ENCODE measurements at places on chromosomes 12 and 14. TPM values are rescaled to one million over a fixed set of nuclear protein-coding genes. Genes with fewer than 3 reads are reported as not detected.

HSPA2 gene
- polyA plus RNA-seq = 27.3 TPM

DDHD1 gene
- 10.2 TPM for polyA plus RNA-seq

EFS gene
- 19.0 TPM for polyA plus RNA-seq

A2M gene
- polyA plus RNA-seq = 74.4 TPM

MGST1 gene
- polyA plus RNA-seq = 118 TPM

MYO1H gene
- 1.0 TPM for polyA plus RNA-seq

HCAR3 gene
- 0.82 TPM for polyA plus RNA-seq

MAP4K5 gene
- polyA plus RNA-seq = 37.2 TPM

DNA sequence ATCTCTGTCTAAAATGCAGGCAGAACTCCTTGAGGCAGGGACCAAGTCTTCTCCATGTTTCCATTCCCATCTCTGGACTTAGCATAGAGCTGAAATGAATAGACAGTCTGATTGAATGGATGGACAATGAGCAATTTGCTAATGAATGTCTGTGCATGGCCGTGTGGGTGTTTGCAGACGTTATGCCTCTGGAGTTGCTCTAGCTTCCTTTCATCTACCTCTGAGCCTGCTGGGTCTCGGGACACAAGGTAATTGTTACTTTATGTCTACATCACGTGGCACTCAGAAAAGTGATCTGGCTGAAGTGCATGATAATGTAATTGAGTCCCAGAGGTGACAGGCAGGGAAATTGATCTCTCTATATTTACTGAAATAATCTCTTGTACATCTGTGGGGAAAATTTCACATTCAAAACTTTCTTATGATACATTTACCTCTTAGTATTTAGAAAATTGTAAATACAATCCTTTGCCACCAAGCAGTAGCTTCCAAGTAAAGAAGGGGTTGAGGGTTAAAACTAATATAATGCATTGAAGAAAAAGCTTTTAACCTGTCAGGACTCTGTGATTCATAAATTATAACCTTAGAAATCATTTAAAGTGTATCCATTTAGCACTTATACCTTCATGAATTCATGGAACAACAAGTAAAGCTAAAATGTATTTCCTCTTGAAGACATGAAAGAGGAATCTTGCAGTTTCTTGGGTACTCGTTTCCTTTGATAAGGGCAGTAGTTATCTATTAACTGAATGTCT lies 424.1 kb downstream of the APAF1 start:
- H3K36me3 ChIP-seq = no peaks in the 10 kb centered on the region
- H3K27ac ChIP-seq = no peak overlapping the region
- DNase-seq = no peak

DNA sequence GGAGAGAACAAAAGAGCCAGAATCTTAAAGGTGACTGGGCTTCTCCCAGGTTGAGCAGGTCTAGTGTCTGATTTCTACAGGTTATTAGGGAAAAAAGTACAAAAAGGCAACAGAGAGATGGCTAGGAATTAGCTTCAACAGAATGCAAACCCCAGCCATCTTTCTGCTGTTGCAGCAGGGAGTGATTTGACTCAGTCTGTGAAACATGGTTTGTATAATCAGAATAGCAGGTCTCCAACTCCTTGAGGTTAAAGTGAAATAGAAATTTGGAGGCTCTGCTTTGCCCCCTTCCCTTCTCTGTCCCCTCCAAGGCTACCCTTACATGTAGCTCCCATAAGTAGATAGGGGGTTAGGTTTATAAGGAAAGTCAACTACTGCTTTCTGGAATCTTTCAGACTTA lies 105.8 kb downstream of the AKAP6 start:
- no peak overlapping the region for H3K27ac ChIP-seq
- H3K4me3 ChIP-seq = no peak overlapping the region
- no peaks in the 10 kb centered on the region for H3K27me3 ChIP-seq
- no peaks in the 10 kb centered on the region for H3K36me3 ChIP-seq

DNA sequence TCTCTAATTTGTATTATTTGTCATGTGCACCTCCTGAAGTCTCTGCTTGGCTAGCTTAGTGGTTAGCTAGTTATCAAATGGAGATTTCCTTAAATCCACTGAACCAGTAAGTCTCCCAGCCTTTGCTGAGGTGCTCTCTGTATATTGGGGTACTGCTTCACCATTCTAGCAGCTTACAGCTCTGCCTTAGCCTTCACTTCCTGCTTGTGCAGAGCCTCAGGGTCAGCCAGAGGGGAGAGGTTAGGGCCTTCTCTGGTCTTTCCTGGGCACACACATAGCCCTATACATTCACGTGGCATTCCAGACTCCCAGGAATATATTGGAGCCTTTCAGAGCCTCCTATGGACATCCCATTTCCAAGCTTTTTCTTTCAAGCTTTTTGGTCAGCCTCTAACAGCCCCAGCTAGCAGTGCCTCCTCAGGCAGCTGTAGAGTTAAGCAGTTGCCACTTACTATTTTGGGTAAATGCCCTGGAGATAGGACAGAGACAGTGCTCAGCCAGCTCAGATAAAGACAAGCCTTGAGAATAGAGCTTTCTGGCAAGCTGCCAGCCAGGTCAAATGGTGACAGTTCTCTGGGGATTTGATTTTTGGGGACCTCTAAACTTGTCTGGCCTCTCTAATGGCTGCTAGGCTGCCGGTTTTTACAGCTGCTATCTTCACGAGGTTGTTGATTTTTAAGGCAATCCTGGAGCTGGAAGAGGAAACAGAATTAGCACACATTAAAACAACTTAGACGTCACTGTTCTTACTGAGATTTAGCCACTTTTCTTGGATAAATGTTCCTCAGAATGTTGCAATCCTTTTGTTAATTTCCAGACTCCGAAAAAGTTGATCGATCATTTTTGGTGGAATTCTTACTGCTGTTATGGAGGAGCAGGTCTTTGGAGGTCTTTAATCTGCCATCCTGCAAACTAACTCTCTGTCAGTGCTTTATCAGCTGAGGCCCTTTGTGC lies 32.9 kb downstream of the FBXW8 start:
- H3K27me3 ChIP-seq = no peaks in the 10 kb centered on the region
- H3K4me3 ChIP-seq = no peak overlapping the region
- peaks cover 36% of the 10 kb centered on the region for H3K36me3 ChIP-seq
- no peaks in the 10 kb centered on the region for H3K4me1 ChIP-seq
- no peak for DNase-seq

- no peaks in the 10 kb centered on the region for H3K36me3 ChIP-seq
- peak overlapping the region; percentile 70 for H3K4me3 ChIP-seq
- no peak overlapping the region for H3K27ac ChIP-seq
- H3K27me3 ChIP-seq = no peaks in the 10 kb centered on the region
- DNase-seq = no peak
Observed at GRCh38 chr14:95535226-95536021, 574 bp downstream of the GLRX5 start.

DNA sequence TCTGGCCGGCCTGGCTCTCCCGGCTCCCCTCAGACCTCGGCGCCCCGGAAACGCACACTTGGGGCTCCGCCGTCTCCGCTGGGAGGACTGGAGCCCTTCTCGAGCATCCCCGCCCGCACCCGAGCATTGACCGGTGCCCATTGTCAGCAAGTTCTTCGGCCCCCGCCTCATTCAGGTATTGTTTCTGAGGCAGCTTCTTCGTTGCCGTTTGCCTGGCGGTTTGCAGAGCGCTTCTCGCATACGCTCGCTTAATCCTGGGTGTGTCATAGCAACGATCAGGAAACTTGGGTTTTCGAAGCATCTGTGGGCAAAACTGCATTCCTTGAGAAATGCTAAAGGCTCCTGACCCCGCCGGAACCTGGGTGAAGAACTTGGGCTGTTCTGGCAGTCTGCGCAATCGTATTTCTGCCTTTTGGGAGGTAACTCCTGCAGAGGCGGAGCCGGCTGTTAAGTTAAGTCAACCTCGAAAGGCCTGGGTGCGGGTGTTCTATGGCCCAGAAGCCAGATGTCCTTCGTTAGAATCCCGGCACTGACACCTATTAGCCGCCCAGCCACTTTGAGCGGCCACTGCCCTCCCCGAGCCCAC lies 518 bp downstream of the GSKIP start:
- H3K27me3 ChIP-seq = no peaks in the 10 kb centered on the region
- DNase-seq = peak; percentile 32
- peak overlapping the region; percentile 62 for H3K4me3 ChIP-seq
- no peaks in the 10 kb centered on the region for H3K36me3 ChIP-seq
- H3K4me1 ChIP-seq = peaks cover 5% of the 10 kb centered on the region

- H3K27ac ChIP-seq = peak overlapping the region; percentile 97
- peaks cover 24% of the 10 kb centered on the region for H3K27me3 ChIP-seq
- no peaks in the 10 kb centered on the region for H3K36me3 ChIP-seq
- peaks cover 48% of the 10 kb centered on the region for H3K4me1 ChIP-seq
- DNase-seq = peak; percentile 81
Observed at GRCh38 chr14:105090493-105091053, 25.3 kb upstream of the GPR132 start.

DNA sequence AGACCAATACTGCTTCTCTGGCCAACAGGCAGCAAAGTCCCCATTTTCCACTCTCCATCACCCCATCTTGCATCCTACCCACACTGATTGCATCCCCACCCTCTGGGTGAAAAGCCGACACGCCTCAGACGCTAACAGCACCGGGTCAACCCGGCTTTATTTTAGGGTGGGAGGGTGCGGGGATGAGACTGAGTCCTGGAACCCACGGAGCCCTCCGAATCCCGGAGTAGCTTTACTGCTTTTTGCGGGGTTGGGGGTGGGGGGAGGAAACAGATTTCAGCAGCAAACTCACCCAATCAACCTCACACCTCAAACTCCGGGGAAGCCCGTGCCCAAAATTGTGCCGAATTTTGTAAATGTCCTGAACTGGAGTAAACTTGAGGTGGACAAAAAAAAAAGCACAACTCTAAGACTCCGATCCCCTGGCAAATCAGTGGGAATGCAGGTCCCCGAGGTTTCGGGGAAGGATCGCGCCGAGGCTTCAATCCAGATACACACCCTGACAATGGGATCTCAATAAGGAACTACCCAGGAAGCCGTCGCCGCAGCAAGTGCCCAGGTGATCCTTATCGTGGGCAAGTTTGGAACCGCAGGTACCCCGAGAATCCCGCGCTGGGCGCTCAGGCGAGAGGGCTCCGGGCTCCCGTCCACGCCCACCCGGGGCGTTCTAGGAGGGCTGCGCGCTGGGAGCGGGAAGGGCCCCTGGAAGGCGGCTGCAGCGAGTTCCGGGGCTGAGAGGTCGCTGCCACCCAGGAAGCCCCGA lies 1.1 kb downstream of the GCH1 start:
- no peaks in the 10 kb centered on the region for H3K4me1 ChIP-seq
- peaks cover 5% of the 10 kb centered on the region for H3K27me3 ChIP-seq
- H3K27ac ChIP-seq = peak overlapping the region; percentile 93
- H3K36me3 ChIP-seq = no peaks in the 10 kb centered on the region
- no peak for DNase-seq

DNA sequence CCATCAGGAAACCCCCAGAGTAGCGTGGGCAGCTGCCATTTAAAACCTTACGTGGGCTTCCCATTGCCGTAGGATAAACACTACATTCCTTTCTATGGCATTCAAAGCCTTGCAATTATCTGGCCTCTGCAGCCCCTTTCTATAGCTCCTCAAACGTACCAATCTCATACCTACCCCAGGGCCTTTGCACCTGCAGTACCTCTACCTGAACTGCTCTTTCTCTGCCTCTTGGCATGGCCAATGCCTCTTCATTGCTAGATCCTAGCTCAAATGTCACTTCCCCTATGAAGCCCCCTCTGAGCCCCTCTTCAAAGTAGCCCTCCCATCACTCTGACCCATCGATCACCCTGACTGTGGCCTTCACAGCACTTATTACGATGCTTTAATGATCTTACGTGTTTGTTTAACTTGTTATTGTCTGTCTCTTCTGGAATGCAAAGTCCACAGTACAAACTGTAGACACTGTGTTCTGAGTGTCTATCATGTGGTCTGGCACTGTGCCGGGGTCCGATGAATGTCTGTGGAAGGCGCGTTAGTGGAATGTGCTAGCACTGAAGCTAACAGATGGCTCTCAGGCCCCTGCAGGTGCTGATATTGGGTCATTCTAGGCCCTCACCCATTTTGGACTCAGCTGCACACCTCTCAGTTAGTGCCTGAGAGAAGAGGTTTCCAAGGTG lies 157.3 kb upstream of the NOS1 start:
- H3K27me3 ChIP-seq = no peaks in the 10 kb centered on the region
- no peaks in the 10 kb centered on the region for H3K4me1 ChIP-seq
- H3K36me3 ChIP-seq = no peaks in the 10 kb centered on the region
- no peak overlapping the region for H3K27ac ChIP-seq
- DNase-seq = peak; percentile 60

- H3K27me3 ChIP-seq = peaks cover 6% of the 10 kb centered on the region
- no peaks in the 10 kb centered on the region for H3K4me1 ChIP-seq
- H3K36me3 ChIP-seq = no peaks in the 10 kb centered on the region
- H3K27ac ChIP-seq = no peak overlapping the region
Observed at GRCh38 chr14:92368001-92368400, 45.0 kb downstream of the SLC24A4 start.

DNA sequence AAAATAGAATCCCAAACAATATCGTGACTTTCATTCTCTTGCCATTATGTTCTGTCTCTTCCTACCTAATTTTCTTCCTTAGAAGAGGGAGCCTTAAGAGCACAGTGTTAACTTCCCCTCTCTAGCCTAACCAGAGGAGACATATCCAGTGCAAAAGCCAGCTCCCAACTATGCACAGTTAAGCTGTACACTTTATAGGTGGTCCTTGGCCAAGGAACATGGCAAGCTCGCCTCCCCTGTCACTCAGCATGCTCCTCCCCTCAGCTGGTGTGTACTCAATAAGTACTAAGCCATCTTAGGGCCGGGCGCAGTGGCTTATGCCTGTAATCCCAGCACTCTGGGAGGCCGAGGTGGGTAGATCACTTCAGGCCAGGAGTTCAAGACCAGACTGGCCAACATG lies 255.1 kb upstream of the TMPO start:
- no peaks in the 10 kb centered on the region for H3K4me1 ChIP-seq
- no peak overlapping the region for H3K27ac ChIP-seq
- H3K4me3 ChIP-seq = no peak overlapping the region
- H3K36me3 ChIP-seq = no peaks in the 10 kb centered on the region
- DNase-seq = no peak
- H3K27me3 ChIP-seq = no peaks in the 10 kb centered on the region

DNA sequence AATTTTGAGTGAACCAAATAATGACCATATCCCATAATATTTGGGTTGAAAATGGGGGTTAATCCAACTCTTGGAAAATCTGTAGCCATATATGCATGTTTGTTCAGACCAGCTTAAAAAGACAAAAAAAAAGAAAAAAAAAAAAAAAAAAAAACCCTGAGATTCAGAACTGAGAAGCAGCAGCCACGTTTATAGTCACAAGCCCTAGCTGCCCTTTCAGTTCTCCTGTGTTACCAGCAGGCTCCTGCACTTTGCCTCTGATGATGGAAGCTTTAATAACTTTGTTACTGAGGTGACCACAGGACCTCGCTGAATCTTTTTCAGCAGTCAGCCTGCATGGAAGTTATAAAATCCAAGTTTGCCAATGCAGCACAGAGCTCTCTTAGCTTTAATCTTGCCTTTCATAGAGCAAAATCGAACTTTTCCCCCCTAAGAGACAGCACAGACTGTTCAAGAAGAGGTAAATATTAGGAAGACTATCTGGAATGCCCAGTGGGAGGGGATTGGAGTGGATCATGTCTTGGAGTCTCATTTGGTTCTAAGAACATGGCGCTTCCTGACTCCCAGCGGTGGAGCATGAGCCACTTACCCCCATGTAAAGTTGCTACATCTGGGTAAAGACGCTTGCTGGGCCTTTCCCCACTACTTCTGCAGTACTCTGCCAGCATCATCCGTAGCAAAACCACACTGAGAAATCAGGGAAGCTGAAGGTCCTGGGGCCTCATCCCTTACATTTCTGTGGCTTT lies 20.6 kb downstream of the GNG2 start:
- H3K27me3 ChIP-seq = no peaks in the 10 kb centered on the region
- no peaks in the 10 kb centered on the region for H3K36me3 ChIP-seq
- H3K4me3 ChIP-seq = no peak overlapping the region
- no peak for DNase-seq
- H3K4me1 ChIP-seq = peaks cover 4% of the 10 kb centered on the region
- no peak overlapping the region for H3K27ac ChIP-seq
